ENCODE measurements at places on chromosomes 1 and 21. TPM values are rescaled to one million over a fixed set of nuclear protein-coding genes. Genes with fewer than 3 reads are reported as not detected.

DNA sequence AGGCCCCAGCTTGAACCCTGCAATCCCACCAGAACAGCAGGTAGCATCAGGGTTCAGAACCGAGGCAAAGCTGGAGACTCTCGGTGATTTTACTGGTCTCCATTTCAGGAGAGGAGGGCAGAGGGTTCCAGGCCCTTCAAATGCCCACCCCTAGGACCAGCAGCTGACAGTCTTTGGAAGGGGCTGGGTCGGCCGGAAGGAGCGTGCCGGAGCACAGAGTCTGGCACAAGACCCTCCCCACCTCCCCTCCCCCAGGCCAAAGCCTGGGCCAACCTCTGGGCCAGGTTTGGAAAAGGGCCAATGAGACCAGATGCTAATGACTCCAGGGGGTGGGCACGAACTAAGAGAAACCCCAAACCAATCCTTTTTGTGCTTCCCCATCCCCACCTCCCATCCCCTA is 6.9 kb downstream of the FBXO2 start:
- no peak for DNase-seq
- no peaks in the 10 kb centered on the region for H3K36me3 ChIP-seq
- H3K27me3 ChIP-seq, result no peaks in the 10 kb centered on the region
- no peak overlapping the region for H3K27ac ChIP-seq
- H3K4me1 ChIP-seq, result no peaks in the 10 kb centered on the region

FCER1G gene
- 2.2 TPM for total RNA-seq

GRCh38 chr1:70487910-70488665 is 77.0 kb downstream of the CTH start:
- no peaks in the 10 kb centered on the region for H3K27me3 ChIP-seq
- no peaks in the 10 kb centered on the region for H3K36me3 ChIP-seq
- no peak overlapping the region for H3K4me3 ChIP-seq
- no peak overlapping the region for H3K27ac ChIP-seq
- DNase-seq, result peak; percentile 51

- H3K36me3 ChIP-seq, result no peaks in the 10 kb centered on the region
- H3K4me3 ChIP-seq, result no peak overlapping the region
- no peaks in the 10 kb centered on the region for H3K27me3 ChIP-seq
Observed at GRCh38 chr1:65412984-65413375, 7.5 kb upstream of the LEPR start.

- no peaks in the 10 kb centered on the region for H3K27me3 ChIP-seq
- DNase-seq, result no peak
- H3K4me1 ChIP-seq, result no peaks in the 10 kb centered on the region
- no peak overlapping the region for H3K27ac ChIP-seq
Observed at GRCh38 chr1:13540866-13541265, 27.1 kb upstream of the LRRC38 start.

GRCh38 chr21:27555996-27556395 is 589.1 kb upstream of the ADAMTS5 start:
- no peak for DNase-seq
- no peaks in the 10 kb centered on the region for H3K27me3 ChIP-seq
- no peaks in the 10 kb centered on the region for H3K4me1 ChIP-seq
- no peak overlapping the region for H3K4me3 ChIP-seq
- H3K36me3 ChIP-seq, result no peaks in the 10 kb centered on the region

DNA sequence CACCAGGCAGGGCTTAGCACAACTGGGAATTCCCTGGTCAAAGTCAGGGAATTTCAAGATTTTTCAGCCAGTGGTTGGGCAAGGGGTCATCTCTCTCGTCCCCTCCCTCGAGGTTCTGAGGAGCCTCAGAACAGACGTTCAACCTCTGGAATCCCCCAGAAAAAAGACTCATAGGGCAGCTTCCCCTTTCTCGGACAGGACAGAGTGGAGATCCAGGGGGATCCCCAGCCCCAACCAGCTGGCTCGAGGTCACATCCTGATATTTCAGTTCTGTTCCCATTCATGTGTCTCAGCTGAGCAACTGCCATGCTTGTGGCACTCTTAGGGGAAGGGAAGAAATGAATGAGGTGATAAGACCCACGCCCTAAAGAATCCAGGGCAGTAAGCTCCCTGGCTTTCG is 4.9 kb upstream of the LAD1 start:
- H3K4me3 ChIP-seq, result no peak overlapping the region
- H3K4me1 ChIP-seq, result no peaks in the 10 kb centered on the region
- no peak for DNase-seq
- H3K36me3 ChIP-seq, result no peaks in the 10 kb centered on the region
- H3K27me3 ChIP-seq, result peaks cover 34% of the 10 kb centered on the region

GRCh38 chr1:232328486-232329102 is 301.3 kb downstream of the SIPA1L2 start:
- H3K27ac ChIP-seq, result no peak overlapping the region
- no peaks in the 10 kb centered on the region for H3K4me1 ChIP-seq
- H3K36me3 ChIP-seq, result no peaks in the 10 kb centered on the region
- H3K27me3 ChIP-seq, result no peaks in the 10 kb centered on the region
- no peak overlapping the region for H3K4me3 ChIP-seq

GRCh38 chr1:203996126-203996525 is 76.8 kb upstream of the SOX13 start:
- H3K4me3 ChIP-seq, result no peak overlapping the region
- no peak overlapping the region for H3K27ac ChIP-seq
- H3K36me3 ChIP-seq, result no peaks in the 10 kb centered on the region

- no peaks in the 10 kb centered on the region for H3K27me3 ChIP-seq
- H3K4me3 ChIP-seq, result no peak overlapping the region
- no peaks in the 10 kb centered on the region for H3K36me3 ChIP-seq
- no peak overlapping the region for H3K27ac ChIP-seq
- no peak for DNase-seq
- no peaks in the 10 kb centered on the region for H3K4me1 ChIP-seq
Observed at GRCh38 chr1:18891426-18891780, 11.0 kb downstream of the ALDH4A1 start.

COG2 gene
- 20.7 TPM for total RNA-seq

DNA sequence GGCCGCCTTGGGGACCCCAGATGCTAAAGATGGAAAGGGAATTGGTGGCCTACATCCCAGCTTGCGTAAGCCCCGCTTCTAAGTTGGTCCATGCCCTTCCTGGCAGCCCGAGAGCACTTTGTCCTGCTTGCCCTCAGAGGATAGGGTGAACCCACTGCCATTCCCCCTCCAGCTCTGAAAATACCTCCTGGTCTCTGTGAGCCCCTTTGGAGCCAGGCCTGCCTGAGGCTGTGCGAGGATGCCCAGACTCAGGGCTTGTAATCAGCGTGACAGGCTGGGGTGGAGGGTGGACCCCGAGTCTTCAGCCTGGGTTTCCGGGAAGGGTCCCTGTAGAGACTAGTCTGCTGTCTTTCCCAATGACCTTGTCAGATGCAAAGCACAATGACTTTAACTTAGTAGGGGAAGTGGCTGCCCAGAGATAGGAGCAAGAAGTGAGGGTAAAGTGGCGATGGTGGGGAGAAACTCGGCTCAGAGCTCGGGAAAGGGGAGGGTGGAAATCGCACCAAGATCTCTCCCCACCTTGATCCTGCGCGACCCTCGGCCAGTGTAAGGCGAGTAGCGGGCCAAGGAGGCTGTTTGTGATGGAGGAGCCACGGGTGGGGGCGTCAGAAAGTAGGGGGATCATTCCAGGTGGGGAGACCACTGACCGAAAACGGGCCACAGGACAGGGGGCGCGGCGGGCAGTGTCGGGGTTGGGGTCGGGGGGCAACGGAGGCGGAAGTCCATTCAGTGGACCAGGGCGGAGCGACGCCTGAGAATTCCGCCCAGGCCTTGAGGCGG is 2.7 kb upstream of the HES3 start:
- no peak overlapping the region for H3K27ac ChIP-seq
- H3K4me1 ChIP-seq, result peaks cover 2% of the 10 kb centered on the region
- H3K36me3 ChIP-seq, result no peaks in the 10 kb centered on the region
- DNase-seq, result no peak
- no peak overlapping the region for H3K4me3 ChIP-seq

KCNJ9 gene
- not detected for total RNA-seq

- no peak overlapping the region for H3K4me3 ChIP-seq
- peaks cover 52% of the 10 kb centered on the region for H3K4me1 ChIP-seq
- H3K36me3 ChIP-seq, result peaks cover 7% of the 10 kb centered on the region
- no peak for DNase-seq
- H3K27ac ChIP-seq, result no peak overlapping the region
Observed at GRCh38 chr1:223739366-223740037, 27.2 kb downstream of the CAPN2 start.

HAPLN2 gene
- total RNA-seq, result not detected

GRCh38 chr1:50424045-50424883 is 1.0 kb upstream of the DMRTA2 start:
- no peak overlapping the region for H3K4me3 ChIP-seq
- H3K4me1 ChIP-seq, result peaks cover 3% of the 10 kb centered on the region
- no peaks in the 10 kb centered on the region for H3K36me3 ChIP-seq
- DNase-seq, result peak; percentile 30
- H3K27ac ChIP-seq, result no peak overlapping the region

ENSA gene
- 155 TPM for total RNA-seq

LEFTY1 gene
- total RNA-seq, result not detected

- H3K36me3 ChIP-seq, result no peaks in the 10 kb centered on the region
- no peak overlapping the region for H3K4me3 ChIP-seq
- H3K27me3 ChIP-seq, result no peaks in the 10 kb centered on the region
- no peak for DNase-seq
- H3K4me1 ChIP-seq, result no peaks in the 10 kb centered on the region
- no peak overlapping the region for H3K27ac ChIP-seq
Observed at GRCh38 chr1:46102769-46103476, 29.5 kb downstream of the PIK3R3 start.

DNA sequence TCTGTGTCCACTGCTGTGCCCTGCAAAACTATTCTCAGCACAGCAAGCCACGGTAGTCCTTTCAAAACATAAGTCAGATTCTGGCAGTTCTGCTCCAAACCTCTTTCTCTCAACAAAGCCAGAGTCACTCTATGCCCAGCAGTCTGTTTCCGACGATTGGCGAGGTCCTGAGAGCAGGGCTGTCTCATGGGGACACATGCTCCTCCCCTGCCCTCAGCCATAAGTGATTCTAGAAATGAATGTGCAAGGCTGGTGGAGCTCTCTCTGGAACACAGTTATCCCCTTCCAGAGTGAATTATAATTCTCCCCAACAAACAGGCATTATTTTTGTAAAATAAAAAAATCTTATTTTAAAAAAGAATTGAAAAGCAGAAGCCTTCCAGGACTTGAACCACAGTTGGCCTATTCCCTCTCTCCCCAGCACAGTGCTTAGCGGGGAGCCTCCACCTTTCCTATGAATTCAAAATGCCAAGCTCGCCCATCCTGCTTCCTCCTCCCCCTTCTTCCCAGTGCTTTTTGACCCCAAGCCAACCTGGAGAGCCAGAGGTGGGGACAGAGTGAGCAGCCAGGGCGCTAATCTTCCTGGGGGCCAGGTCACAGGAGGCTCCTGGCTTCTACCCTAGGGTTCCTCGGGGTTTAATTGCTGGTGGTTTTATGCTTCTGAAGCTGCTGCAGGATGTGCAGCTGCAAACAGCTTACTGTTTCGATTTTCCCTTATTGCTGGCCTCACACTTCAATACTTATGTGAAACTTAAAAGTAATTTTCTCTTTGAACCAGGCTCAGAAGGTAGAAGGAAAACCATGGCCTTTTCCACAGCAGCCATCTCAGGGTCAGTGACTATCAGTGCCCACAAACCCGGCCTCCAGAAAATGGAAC is 41.1 kb downstream of the KCNJ6 start:
- no peaks in the 10 kb centered on the region for H3K4me1 ChIP-seq
- no peak overlapping the region for H3K4me3 ChIP-seq
- DNase-seq, result no peak
- no peaks in the 10 kb centered on the region for H3K36me3 ChIP-seq

- H3K27me3 ChIP-seq, result no peaks in the 10 kb centered on the region
- no peak overlapping the region for H3K4me3 ChIP-seq
- H3K36me3 ChIP-seq, result peaks cover 23% of the 10 kb centered on the region
- no peak overlapping the region for H3K27ac ChIP-seq
- no peak for DNase-seq
- peaks cover 15% of the 10 kb centered on the region for H3K4me1 ChIP-seq
Observed at GRCh38 chr1:150967936-150968335, 6.7 kb downstream of the CERS2 start.

DNA sequence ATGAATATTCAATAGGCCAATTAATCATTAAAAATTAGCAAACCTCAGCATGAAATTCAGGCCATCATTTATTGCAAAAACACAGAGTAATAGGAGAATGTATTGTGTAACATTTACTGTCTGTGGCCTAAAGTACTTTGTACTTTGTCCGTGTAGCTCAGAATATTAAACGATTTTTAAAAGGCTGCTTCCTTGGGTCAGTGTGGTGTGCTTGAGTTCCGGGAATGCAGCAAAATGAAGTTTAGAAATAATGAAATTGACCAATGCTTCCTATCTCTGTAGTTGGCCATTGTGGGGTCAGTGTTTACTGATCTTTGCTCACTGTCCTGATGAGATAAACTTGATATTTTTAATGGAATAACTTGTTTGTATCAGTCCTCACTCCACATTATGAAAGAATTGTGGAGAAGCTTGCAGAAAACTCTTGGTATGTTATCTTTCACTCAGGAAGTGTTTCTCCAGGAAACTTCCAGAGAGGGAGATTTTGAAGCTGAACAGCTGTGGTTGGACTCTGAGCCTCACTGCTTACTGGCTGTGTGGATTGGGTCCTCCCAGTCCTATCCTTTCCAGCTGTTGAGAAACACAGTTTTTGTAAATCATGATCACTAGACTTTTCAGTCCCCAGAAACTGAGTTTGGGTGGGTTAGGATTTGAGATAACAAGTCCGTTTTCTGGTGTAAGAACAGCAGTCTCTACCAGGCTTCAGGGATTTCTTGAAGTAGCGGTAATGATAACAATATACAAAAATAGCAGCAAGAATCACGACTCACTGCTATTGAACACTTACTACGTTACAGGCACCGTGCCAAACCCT is 19.2 kb upstream of the MTARC1 start:
- no peak overlapping the region for H3K27ac ChIP-seq
- no peaks in the 10 kb centered on the region for H3K27me3 ChIP-seq
- no peak for DNase-seq
- H3K4me1 ChIP-seq, result no peaks in the 10 kb centered on the region

DNA sequence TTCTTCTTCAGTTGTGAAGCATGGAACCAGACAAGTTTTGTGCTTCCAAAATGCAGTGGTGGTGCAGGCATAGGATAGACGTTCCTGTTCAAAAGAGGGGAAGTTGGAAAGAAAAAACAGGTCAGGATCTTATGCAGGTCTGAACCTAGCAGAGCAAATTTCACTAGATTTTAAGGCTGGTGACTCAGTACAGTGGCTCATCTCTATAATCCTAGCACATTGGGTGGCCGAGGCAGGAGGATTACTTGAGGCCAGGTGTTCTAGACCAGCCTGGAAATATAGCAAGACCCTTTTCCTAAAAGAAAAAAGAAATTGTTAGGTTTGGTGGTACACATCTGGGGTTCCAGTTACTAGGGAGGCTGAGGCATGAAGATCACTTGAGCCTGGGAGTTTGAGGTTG is 88.1 kb downstream of the OBSCN start:
- H3K36me3 ChIP-seq, result no peaks in the 10 kb centered on the region
- no peak overlapping the region for H3K27ac ChIP-seq
- H3K27me3 ChIP-seq, result no peaks in the 10 kb centered on the region
- no peaks in the 10 kb centered on the region for H3K4me1 ChIP-seq

- H3K4me1 ChIP-seq, result no peaks in the 10 kb centered on the region
- H3K36me3 ChIP-seq, result no peaks in the 10 kb centered on the region
- H3K27ac ChIP-seq, result no peak overlapping the region
- H3K27me3 ChIP-seq, result no peaks in the 10 kb centered on the region
- DNase-seq, result no peak
Observed at GRCh38 chr1:14739082-14739832, 140.8 kb downstream of the KAZN start.

- peak; percentile 63 for DNase-seq
- peaks cover 4% of the 10 kb centered on the region for H3K4me1 ChIP-seq
- no peak overlapping the region for H3K27ac ChIP-seq
- no peaks in the 10 kb centered on the region for H3K36me3 ChIP-seq
- H3K4me3 ChIP-seq, result no peak overlapping the region
- no peaks in the 10 kb centered on the region for H3K27me3 ChIP-seq
Observed at GRCh38 chr1:59718989-59719360, 95.8 kb upstream of the HOOK1 start.
